ENCODE measurements at places on chromosomes 5 and 9.

DNA sequence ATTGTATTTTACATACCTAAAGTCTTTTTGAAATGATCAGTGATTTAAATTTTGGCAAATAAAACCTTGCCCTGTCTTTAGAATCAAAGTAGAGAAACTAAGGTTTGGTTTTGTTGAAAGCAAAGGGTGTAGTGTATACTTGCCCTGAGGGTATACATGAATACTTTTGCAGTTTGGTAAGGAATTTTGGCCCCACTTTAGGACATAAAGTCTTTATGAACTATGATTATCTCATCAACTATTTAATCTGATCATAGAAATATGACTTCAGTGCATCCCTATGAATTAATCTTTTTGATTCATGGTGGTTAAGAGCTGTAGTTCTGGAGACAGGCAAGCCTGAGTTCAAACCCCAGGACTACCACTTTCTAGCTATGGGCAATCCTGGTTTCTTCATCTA lies 17.7 kb downstream of the RAD1 start:
- no peak overlapping the region for H3K4me3 ChIP-seq
- peaks cover 6% of the 10 kb centered on the region for H3K36me3 ChIP-seq
- H3K4me1 ChIP-seq = no peaks in the 10 kb centered on the region
- no peaks in the 10 kb centered on the region for H3K27me3 ChIP-seq
- no peak overlapping the region for H3K27ac ChIP-seq

- no peak for DNase-seq
- no peaks in the 10 kb centered on the region for H3K36me3 ChIP-seq
- H3K4me3 ChIP-seq = no peak overlapping the region
- H3K27ac ChIP-seq = no peak overlapping the region
- no peaks in the 10 kb centered on the region for H3K4me1 ChIP-seq
- no peaks in the 10 kb centered on the region for H3K27me3 ChIP-seq
Measured at GRCh38 chr5:156094001-156094400, 233.0 kb upstream of the SGCD start.

DNA sequence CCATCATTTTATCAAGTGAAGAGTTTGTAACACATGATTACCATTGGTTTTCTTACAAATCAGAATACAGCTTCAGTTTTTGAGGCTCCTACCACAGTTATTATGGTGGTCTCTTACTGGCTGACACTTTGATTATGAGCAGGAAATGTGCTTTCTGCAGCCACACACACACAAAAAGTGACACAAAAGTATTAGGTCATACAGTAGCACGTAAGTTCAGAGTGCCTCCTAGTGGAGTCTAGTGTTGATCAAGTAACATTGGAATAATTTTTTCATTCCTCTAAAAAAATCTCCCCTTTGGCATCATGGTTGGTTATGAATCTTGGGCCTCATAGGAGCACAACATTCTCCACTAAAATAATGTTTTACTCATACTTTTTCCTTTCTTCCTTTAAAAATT lies 37.6 kb downstream of the PAM start:
- no peak overlapping the region for H3K4me3 ChIP-seq
- H3K27me3 ChIP-seq = no peaks in the 10 kb centered on the region
- H3K4me1 ChIP-seq = no peaks in the 10 kb centered on the region
- no peak overlapping the region for H3K27ac ChIP-seq
- no peak for DNase-seq
- H3K36me3 ChIP-seq = no peaks in the 10 kb centered on the region

- no peak overlapping the region for H3K4me3 ChIP-seq
- peaks cover 59% of the 10 kb centered on the region for H3K36me3 ChIP-seq
- no peak for DNase-seq
- no peaks in the 10 kb centered on the region for H3K27me3 ChIP-seq
- no peak overlapping the region for H3K27ac ChIP-seq
- H3K4me1 ChIP-seq = peaks cover 42% of the 10 kb centered on the region
Measured at GRCh38 chr9:133368249-133368881, 7.5 kb downstream of the SURF4 start.

DNA sequence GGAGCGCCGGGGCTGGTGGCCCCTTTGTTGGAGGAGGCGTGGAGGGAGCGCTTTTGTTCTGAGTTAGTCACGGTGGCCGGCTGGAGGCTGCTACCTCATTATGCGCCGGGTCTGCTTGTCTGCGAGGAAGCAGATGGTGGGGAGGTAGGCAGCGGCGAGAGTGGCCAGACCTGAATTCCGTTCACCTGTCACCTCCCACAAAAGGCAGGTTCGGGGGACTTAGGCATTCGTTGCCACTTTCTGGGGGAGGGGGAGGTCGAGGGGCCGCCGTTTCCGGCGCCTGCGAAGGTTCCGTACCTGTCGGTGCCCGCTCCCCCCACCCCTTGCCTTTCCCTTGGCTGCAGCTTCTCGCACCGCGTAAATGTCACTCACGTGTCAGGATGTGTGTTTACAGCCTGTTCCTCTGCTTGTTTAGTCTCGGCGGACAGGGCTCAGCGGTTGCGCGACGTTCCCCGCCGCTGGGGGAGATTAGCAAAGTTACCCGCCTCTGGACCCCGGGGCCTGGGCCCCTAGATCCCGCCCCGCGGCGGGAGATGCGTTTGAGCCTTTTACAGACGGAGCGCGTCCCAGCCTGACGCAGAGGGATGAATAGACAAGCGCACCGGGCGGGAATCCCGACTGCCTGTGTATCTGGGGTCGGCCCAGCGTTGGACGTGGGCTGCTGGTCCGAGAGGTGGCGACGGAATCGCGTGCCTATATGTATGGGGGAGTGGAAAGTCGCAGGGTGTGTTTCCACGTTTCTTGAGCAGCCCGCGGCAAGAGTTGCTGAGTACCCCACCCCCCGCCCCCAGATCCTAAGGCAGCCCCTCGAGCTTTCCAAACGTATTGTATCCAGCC lies 2.7 kb upstream of the LHX2 start:
- H3K36me3 ChIP-seq = no peaks in the 10 kb centered on the region
- H3K27me3 ChIP-seq = peaks cover 100% of the 10 kb centered on the region
- H3K4me3 ChIP-seq = no peak overlapping the region
- H3K27ac ChIP-seq = no peak overlapping the region
- DNase-seq = peak; percentile 47

DNA sequence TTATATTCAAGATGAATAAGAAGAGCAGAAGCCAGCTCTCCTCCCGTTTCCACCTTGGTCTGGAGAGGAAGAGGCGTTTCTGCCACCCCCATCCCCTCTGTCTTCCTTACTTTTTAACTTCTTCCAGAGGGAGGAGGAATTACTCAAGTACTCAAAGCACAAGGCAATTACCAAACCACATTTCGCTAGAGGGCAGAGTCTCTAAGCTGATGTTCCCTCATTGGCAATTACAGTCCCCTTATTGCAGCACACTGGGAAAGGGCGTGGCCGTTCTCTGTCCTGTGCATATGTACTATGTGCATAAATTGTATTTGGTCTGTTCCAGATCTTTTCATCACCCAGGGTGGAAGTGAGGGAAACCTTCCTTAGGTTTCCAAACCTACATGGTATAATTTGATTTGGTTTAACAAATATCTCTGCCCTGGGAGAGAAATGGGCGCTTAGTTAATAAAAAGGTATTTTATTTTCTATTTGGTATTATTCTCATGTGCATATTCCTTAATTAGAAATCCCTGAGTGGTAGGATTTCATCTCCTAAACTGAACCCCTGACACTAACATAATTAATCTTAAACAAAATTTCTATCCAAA lies 29.8 kb upstream of the ALDOB start:
- DNase-seq = no peak
- no peaks in the 10 kb centered on the region for H3K36me3 ChIP-seq
- no peak overlapping the region for H3K27ac ChIP-seq
- no peaks in the 10 kb centered on the region for H3K4me1 ChIP-seq

DNA sequence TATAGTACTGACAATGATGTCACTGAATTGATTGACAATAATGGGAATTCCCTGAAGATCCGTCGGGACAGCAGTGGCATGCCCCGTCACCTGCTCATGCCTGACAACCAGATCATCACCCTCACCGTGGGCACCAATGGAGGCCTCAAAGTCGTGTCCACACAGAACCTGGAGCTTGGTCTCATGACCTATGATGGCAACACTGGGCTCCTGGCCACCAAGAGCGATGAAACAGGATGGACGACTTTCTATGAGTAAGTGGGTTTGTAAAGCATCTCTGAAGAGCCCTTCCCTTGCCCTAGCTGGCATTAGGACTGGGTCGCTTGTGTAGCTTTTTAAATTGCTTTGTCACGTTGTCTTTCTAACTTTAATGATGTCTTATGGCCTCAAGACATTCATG lies 72.7 kb upstream of the WWC1 start:
- H3K36me3 ChIP-seq = no peaks in the 10 kb centered on the region
- DNase-seq = no peak
- H3K27me3 ChIP-seq = no peaks in the 10 kb centered on the region

GRCh38 chr5:32810804-32811203 lies 99.7 kb downstream of the NPR3 start:
- no peaks in the 10 kb centered on the region for H3K36me3 ChIP-seq
- H3K27ac ChIP-seq = peak overlapping the region; percentile 39
- no peaks in the 10 kb centered on the region for H3K27me3 ChIP-seq
- DNase-seq = no peak
- H3K4me1 ChIP-seq = no peaks in the 10 kb centered on the region

GRCh38 chr9:38358390-38359296 lies 33.9 kb upstream of the ALDH1B1 start:
- H3K27ac ChIP-seq = no peak overlapping the region
- no peaks in the 10 kb centered on the region for H3K36me3 ChIP-seq
- no peaks in the 10 kb centered on the region for H3K27me3 ChIP-seq

DNA sequence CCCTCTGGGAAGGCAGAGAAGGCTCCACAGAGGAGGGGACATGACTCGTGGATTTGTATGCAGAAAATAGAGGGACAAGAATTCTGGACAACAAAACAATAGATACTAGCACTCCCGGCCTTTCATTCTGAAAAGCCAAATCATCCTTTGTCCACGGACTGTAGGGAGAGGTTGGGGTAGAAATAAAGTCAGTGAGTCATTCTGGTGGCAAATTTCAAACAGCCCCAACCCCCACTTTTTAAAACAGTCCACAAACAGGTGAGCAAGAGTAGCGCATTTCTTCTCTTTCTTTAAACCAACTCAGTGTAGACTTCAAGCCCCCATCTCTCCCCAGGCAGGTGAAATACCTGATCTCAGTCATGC lies 56.1 kb downstream of the PTPDC1 start:
- H3K27ac ChIP-seq = peak overlapping the region; percentile 89
- peaks cover 57% of the 10 kb centered on the region for H3K4me1 ChIP-seq
- H3K27me3 ChIP-seq = no peaks in the 10 kb centered on the region
- no peak for DNase-seq
- H3K4me3 ChIP-seq = peak overlapping the region; percentile 40

- no peak overlapping the region for H3K4me3 ChIP-seq
- no peak overlapping the region for H3K27ac ChIP-seq
- H3K27me3 ChIP-seq = no peaks in the 10 kb centered on the region
- peaks cover 6% of the 10 kb centered on the region for H3K4me1 ChIP-seq
- H3K36me3 ChIP-seq = no peaks in the 10 kb centered on the region
Measured at GRCh38 chr5:98428806-98429205, 344.7 kb upstream of the RGMB start.

GRCh38 chr5:165334201-165334600 lies 1828.8 kb downstream of the MAT2B start:
- DNase-seq = no peak
- H3K27ac ChIP-seq = no peak overlapping the region
- no peaks in the 10 kb centered on the region for H3K4me1 ChIP-seq
- H3K36me3 ChIP-seq = no peaks in the 10 kb centered on the region
- H3K27me3 ChIP-seq = no peaks in the 10 kb centered on the region

DNA sequence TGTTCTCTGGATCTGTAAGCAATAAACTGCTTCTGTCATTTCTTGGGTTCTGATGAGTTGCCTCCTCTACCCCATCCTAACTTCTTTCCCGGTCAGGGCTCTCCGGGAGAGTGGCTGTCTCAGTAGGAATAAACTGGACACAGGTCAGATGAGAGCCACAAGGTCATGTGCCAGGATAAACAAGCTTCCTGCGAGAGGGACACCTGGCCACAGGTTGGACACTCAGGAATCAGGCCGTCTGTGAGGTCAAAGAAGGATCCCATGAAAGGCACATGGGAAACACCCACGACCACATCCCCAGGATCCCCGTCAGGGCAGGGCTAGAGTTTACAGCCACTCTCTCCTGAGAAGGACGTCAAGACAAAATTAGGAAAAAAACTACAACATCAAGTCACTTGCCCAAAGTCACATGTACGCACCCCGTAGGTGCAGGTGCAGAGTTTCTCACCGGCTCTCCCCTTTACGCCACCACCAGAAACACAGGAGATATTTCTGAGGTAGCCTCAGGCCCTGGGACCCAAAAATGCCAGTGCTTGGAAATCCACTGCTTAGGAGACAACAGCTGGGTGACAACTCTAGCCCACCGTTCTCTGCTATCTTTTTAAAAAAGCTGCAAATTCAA lies 28.7 kb downstream of the CCT5 start:
- H3K4me1 ChIP-seq = no peaks in the 10 kb centered on the region
- H3K27ac ChIP-seq = no peak overlapping the region
- no peak for DNase-seq
- peaks cover 13% of the 10 kb centered on the region for H3K36me3 ChIP-seq
- H3K27me3 ChIP-seq = no peaks in the 10 kb centered on the region

DNA sequence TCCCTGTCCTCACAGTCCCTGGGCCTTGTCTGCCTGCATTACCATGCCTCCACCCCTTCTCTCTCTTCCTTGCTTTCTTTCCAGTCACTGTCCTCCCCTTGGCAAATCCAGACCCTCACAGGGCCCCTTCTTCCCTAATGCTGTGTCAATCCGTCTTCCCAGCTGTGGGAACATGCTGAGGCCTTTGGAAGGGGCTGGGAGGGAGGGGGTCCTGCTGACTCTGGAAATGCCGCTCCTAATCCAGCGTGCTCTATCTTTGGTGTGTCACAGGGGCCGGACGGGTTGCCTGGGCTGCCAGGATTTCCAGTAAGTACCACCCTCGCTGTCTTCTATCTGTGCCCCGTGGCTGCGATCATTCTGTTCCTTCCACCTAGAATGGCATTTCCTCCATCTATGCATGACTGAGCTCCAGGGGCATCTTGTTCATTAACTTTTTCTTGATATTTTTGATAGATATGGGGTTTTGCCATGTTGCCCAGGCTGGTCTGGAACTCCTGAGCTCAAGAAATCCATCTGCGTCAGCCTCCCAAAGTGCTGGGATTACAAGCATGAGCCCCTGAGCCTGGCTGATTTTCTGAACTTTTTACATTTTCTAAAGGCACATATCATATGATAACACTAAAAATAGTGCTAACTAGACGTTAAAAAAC lies 64.5 kb upstream of the TGFBR1 start:
- peaks cover 35% of the 10 kb centered on the region for H3K36me3 ChIP-seq
- H3K4me3 ChIP-seq = no peak overlapping the region
- no peak overlapping the region for H3K27ac ChIP-seq

- H3K27me3 ChIP-seq = no peaks in the 10 kb centered on the region
- no peak overlapping the region for H3K27ac ChIP-seq
- H3K4me3 ChIP-seq = no peak overlapping the region
- no peaks in the 10 kb centered on the region for H3K4me1 ChIP-seq
- DNase-seq = no peak
Measured at GRCh38 chr9:138063033-138063432, 185.5 kb downstream of the CACNA1B start.

DNA sequence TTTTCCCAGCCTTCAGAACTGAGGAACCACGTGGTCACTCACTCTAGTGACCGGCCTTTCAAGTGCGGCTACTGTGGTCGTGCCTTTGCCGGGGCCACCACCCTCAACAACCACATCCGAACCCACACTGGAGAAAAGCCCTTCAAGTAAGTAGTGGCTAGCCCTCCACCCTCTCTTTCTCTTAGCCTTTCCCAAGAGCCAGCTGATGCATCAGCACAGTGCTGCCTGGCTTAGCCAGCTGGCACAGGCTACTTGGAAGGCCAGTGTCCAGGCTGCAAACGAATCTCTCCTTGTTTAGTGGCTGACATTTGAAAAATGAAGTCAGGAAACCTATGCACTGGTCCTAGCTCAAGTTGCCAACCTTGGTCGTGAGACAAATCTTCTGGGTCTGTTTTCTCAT lies 91.1 kb downstream of the PRDM6 start:
- no peaks in the 10 kb centered on the region for H3K4me1 ChIP-seq
- H3K4me3 ChIP-seq = no peak overlapping the region
- H3K36me3 ChIP-seq = peaks cover 10% of the 10 kb centered on the region
- H3K27me3 ChIP-seq = no peaks in the 10 kb centered on the region
- DNase-seq = peak; percentile 86

Data from tibial artery (tissue), 4 donors.